Gastroesophageal sphincter (tissue), 4 donors: ENCODE measurements at places on chromosomes 3 and 15. TPM values are rescaled to one million over a fixed set of nuclear protein-coding genes. Genes with fewer than 3 reads are reported as not detected.

IL17RD gene
- total RNA-seq = 4.5 TPM

PIF1 gene
- total RNA-seq = 2.2 TPM

TTC23 gene
- 33.3 TPM for total RNA-seq

HTR3E gene
- total RNA-seq = not detected

DNA sequence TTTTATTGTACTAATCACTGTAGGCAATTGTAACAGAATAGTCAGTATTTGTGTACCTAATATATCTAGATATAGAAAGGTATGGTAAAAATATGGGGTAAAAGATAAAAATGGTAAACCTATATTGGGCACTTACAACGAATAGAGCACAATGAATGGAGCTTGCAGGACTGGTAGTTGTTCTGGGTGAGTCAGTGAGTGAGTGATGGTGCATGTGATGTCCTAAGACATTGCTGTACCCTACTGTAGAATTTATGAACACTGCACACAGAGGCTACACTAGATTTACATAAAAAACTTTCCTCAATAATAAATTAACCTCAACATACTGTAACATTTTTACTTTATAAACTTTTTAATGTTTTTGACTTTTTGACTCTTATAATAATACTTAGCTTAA is 274.3 kb upstream of the PPP2R3A start:
- ATAC-seq = no peak

DNA sequence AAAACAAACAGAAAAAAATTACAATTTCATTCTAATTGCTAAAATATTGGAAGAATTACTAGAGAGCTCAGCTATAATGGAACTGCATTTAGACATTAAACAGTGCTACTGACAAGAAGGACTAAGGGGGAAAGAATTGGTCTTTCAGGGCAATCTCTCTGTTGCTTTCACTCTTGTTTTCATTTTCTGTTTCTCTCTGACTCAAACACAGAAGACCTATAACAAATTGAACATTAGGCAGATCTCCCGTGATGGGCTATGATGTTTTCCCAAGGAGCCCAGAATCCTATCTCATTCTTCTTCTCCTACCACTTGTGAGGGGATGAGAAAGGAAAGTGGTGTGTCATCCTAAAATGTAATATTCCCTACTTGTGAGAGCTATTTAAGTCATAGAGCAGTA is 358.0 kb upstream of the TGFBR2 start:
- no peak for ATAC-seq

GRCh38 chr3:186663361-186664118 is 2.3 kb upstream of the HRG start:
- ATAC-seq = no peak

- ATAC-seq = no peak
These were observed 188.1 kb upstream of the CBLB start for GRCh38 chr3:106056931-106057330.

- ATAC-seq = peak; percentile 85
These were observed at the start of gene RYR3 for GRCh38 chr15:33310481-33311311. Gene RYR3 (plus strand): TSS chr15:33310967. CDS start chr15:33311046, 79 bp downstream.
